Stromal cell of bone marrow (primary cell): ENCODE measurements at places on chromosomes 4 and X.
A peak's percentile ranks its signal among the peaks of the same experiment; 100 is the strongest.

DNA sequence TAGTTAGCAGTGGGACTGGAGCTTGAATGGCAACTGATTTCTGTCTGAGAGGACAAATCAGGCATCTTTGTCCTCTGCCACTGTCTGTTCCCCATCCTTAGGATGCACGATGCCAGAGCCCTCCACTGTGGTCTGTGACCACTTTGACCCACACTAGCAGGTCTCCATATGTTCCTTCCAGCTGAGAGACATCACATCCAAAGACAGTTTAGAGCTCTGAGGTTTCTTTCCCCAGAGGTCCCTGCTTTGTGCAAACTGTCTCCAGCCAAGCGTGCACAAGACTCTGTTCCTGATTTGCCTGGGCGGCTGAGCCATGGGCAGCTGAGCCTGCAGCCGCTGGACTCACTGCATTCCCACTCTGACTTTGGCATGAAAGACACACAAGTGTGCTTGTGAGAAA, 98.0 kb downstream of the PTTG2 start:
- DNase-seq, result no peak

DNA sequence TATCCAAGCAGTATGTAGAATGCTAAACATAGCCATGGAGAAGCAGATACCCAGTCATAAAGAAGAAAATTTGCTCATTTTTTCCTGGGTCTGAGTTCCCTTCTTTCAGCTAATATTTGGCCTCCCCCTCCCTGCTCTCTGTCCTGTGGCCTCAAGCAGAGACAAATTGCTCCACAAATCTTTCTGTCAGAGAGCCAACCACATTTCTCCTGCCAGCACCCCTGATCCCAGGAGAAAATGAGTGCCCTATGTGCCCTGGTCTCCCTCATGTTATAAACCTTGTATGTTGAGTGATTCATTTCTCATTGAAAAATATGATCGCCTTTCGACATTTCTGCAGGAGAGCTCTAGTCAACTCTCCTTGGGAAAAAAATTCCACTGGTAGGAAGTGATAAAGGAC, 82.0 kb downstream of the TMEM156 start:
- no peak for DNase-seq

- no peak for DNase-seq
Measured at GRCh38 chrX:49695276-49696180, at the start of gene PAGE1. TSS of gene PAGE1 (minus strand) at chrX:49695984. CDS start at chrX:49694770, 1,214 bp downstream.

GRCh38 chr4:13888112-13888511, 260.6 kb upstream of the BOD1L1 start:
- DNase-seq, result peak; percentile 85
